ENCODE measurements at places on chromosomes 3 and 15. TPM values are rescaled to one million over a fixed set of nuclear protein-coding genes. Genes with fewer than 3 reads are reported as not detected.

DNA sequence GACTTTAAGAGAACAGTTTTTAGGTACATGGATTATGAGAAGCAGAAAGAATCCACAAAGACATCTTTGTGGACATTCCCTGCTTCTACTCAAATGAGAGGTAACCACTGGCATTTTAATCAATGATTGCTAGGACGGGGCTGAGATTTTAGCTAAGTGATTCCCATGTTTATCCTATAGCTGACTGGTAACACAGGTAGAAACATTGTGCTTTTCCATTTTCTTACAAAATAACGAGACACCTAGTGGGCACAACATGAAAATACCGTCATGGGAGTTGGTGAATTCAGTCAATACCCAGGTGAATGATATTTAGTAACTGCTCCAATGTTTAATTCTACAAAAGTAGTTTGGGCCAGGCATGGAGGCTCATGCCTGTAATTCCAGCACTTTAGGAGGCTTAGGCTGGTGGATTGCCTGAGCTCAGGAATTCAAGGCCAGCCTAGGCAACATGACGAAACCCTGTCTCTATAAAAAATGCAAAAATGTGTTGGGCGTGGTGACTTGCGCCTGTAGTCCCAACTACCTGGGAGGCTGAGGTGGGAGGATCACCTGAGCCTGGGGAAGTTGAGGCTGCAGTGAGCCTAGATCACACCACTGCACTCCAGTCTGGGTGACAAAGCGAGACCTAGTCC is 37.2 kb upstream of the DENND4A start:
- no peak for DNase-seq

The LRRFIP2 gene
- polyA plus RNA-seq = 75.1 TPM

- DNase-seq = no peak
Measured at GRCh38 chr15:101286471-101287114, 8.5 kb downstream of the SNRPA1 start.

GRCh38 chr3:103685939-103686338 is 1251.1 kb downstream of the ZPLD1 start:
- DNase-seq = no peak

- no peak for DNase-seq
Measured at GRCh38 chr3:172259726-172260248, 188.5 kb downstream of the GHSR start.

GRCh38 chr3:171077261-171077660 is 50.7 kb upstream of the SLC2A2 start:
- DNase-seq = no peak

DNA sequence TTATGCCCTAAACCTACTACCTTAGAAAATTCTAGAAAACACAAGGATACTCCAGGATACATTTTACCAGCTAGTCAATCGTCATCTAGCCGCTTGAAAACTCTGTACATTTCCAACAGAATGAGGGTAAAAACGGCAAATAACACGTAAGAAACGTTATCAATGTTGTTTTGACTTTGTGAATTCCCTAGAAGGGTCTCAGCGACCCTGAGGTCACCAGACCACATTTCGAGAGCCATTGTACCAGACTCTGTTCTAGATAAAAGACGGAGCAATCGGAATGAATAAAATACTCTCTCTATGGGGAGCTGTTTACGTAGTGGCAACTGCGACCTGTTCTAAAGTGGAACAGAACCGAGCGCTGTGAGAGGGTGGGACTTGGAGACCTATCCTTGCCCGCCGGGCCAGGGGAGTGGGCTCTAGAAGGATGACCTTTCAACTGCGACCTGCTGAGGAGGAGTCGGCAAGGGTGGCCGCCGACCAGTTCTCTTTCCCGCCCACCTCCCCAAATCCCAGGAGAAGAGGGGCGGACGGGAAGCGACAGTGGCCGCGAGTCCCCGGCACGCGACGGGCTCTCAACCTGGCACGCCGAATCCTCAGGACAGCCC is 778 bp upstream of the AP4E1 start:
- no peak for DNase-seq

DNA sequence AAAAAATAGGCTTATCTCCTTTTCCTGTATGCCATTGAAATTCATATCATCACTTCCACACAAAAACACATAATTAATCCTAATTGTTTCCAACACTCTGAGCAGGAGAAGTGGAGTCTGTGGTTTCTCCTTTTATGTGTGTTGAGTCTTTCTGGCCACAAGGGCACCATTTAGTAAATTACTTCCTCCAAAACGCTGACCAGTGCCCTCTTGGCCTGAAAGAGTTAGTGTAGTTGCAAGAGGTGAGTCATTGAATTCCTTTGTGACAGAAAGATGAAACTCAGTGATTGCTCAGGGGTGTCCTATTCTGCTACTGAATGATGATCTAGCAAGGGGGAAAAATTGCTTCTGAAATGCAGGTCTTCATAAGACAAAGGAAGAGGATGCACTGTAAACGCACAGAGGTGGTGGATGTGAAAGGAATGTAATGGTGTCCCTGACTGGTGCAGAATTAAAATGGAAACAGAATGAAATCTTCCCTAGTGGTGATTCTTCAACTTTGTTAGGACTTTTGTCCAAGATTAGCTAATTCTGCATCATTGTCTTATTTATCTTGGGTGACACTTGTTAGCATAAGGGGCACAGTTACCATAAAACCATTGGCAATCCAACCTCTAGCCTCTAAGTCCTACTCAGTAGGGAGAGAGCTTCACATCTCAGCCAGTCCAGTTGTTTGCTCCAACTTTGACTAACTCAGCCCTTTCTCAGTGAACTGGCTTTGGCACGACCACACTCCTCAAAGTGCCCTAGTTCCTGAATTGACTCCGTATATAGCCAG is 208.4 kb upstream of the NANOGP8 start:
- no peak for DNase-seq

- DNase-seq = no peak
Measured at GRCh38 chr15:36988947-36989346, 111.4 kb downstream of the MEIS2 start.

GRCh38 chr15:48538941-48539340 is 106.6 kb downstream of the FBN1 start:
- no peak for DNase-seq

The PLOD2 gene
- 15.7 TPM for polyA plus RNA-seq

The GPR149 gene
- not detected for polyA plus RNA-seq

DNA sequence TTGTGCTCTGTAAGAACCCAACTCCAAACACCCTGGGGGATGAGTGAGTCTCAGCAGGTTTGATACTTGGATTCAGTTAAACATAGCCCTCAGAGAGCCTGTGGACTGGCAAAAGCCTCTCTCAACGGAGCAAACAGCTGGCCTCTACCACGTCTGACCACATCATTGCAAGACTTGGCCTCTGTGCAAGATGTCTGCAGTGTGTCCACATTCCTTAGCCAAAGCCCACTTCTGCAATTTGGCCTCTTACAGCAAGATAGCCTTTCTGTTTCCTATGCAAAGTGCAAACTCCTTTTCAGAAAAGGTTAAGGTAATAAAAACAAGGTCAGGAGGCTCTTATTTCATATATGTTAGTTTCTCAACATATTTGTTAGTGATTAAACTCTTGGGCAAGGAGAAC is 27.9 kb downstream of the FBN1 start:
- DNase-seq = peak; percentile 46

- DNase-seq = peak; percentile 83
Measured at GRCh38 chr15:97903971-97904572, 56.4 kb upstream of the ARRDC4 start.

- peak; percentile 88 for DNase-seq
Measured at GRCh38 chr3:66038726-66039589, at the start of gene MAGI1. MAGI1 (minus strand) TSS chr3:66038918; CDS start chr3:66038308, 610 bp downstream.

GRCh38 chr3:194481103-194481502 is 5.7 kb downstream of the ATP13A3 start:
- DNase-seq = no peak

GRCh38 chr3:111106993-111107661 is 35.5 kb downstream of the NECTIN3 start:
- DNase-seq = no peak

The GOLGA8T gene
- not detected for polyA plus RNA-seq

The MCF2L2 gene
- 0.17 TPM for polyA plus RNA-seq

The ZBED2 gene
- polyA plus RNA-seq = not detected

DNA sequence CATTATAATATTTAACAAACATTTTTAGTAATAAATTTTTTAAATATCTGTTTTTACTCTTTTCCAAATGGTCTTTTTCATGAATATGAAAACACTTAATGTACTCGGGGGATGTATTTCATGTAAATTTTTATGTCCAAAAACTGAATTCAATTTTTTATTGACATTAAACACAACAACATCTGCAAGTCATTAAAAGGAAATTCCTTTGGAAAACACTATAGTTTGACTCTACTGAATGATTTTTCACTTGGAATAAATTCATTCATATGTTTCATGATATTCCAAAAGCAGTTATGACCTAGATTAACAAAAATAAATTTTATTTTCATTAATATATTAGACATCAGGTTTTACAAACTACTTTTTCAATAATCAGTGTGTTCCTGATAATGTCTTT is 239.8 kb upstream of the AGTR1 start:
- DNase-seq = no peak

The CSTA gene
- polyA plus RNA-seq = 0.67 TPM

GRCh38 chr3:19399836-19400235 is 251.5 kb downstream of the KCNH8 start:
- no peak for DNase-seq

All from psoas muscle (tissue), 8 donors.